ENCODE measurements at places on chromosomes 6 and 20.

- no peak for DNase-seq
These were observed 54.8 kb downstream of the ADGRB3 start for GRCh38 chr6:68689910-68690309.

GRCh38 chr6:44051515-44051914 is 75.7 kb downstream of the MRPL14 start:
- DNase-seq, result no peak

- DNase-seq, result no peak
These were observed 56.2 kb upstream of the PREP start for GRCh38 chr6:105459049-105459448.

- DNase-seq, result no peak
These were observed 143.0 kb upstream of the AHI1 start for GRCh38 chr6:135640449-135641111.

DNA sequence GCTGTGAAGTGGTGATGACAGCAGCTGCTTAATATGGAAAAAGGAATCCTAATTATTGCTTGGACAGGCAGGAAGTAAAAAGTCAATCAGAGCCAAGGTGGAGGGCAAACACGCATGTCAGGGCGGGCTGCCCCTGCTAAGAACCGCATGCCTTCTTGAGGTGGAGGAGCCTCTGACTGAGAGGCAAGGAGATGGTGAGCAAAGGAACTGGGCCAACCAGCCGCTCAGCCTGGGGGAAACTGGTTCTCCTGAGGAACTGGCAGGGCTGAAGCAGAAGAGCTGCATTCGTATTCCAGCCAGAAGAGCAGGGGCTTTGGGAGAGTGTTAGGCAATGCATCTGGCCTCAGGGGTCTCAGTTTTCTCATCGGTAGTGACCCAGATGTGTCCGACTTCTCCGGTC is 13.1 kb upstream of the MLN start:
- no peak for DNase-seq

GRCh38 chr6:48990739-48991138 is 472.3 kb downstream of the MMUT start:
- no peak for DNase-seq

DNA sequence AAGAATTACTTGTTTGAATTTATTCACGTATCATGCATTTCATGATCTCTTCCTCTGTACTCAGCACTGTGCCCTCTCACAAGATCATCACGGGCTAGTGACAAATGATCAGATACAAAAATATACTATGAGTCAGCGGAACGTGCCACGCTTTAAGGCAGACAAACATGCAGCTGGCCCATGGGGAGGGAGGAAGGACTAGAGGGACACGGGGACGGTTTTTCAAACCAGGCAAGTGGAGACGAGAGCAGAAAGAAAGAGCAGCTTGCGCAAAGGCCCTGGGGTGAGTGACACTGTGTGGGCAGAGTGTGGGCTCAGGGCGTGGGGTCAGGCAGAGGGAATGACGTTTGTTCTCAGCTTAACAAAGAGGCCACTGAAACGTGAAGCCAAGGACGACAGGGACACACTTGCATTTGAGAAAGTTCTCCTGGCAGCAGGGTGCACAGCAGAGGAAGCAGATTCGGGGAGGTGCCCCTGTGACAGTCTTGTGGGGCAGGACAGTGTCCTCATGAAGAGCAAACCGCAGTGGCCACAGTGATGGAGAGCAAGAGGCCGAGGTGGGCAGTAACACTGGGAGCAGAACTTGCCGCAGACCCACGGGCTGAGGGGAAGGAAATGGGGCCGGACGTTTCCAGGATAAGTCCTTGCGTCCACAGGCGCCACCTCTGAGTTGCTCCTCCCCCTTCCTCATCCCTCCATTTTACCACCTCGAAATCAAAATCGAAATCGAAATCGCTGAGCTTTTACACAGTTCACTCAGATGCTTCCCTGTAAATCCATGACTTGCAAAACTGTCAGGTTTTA is 6.9 kb upstream of the RPS6KA2 start:
- DNase-seq, result no peak

DNA sequence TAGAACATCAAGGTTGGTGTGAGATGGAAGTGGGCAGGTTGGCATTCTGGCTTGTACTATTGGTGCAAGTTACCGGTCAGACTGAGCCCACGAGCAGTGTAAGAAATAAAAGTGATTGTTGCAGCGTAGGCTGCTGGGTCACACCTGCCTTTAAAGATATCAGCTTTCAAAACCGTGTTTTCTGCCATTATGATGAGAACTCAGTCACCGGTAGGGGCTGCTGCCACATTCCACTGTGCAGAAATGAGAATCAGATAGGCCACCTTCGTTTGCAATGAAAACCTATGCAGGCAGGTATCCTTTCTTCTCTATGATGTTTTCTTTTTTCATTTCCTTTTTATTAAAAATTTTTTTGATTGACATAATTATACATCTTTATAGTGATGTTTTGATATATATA is 168.5 kb downstream of the MYLK4 start:
- no peak for DNase-seq

DNA sequence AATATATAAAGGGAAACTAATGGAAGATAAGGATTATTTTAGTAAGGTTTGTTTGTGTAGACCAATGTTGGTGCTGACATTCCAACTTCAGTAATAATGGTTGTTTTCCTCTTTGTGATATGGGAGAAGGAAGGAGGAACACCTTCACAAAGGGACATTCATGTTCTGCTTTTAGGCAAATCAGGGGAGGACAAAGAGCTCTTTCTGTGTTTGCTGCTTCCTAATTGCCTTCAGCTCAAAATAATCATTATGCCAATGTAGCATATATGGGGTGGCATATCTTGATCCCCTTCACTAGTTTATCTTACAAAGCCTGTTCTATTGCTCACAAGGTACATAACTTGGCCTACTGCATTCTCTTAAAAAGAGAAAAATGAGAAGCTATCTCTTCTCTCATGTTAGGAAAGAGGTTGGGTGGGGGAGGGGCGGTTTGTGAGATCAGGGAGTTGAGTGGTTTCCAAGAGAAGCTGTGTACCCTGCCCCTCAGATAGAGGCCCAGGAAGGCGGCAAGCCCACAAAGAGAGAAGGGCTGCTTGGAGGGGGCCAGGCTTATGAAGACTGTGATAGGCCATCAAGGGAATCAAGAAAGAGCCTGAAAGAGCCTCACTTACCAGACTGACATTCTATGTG is 4.7 kb upstream of the ADGRG6 start:
- DNase-seq, result no peak

GRCh38 chr20:41228858-41229257 is 88.7 kb downstream of the ZHX3 start:
- no peak for DNase-seq

DNA sequence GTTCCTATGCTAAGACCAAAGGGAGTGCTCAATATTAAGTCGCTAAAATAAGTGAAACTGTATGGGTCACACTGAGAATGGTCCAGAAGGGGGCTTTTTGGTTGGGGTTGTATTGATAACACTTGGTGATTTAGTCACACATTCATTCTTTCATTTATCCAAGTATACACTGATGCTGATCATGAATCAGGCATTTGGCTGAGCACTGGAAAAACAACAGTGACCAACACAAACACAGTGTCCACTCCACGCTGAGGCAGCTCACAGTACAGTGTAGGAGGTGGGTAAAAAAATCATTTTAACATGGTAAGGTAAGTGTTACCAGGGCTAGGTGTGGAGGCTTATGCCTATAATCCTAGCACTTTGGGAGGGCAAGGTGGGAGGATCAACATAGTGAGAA is 9.2 kb upstream of the FAM83C start:
- no peak for DNase-seq

DNA sequence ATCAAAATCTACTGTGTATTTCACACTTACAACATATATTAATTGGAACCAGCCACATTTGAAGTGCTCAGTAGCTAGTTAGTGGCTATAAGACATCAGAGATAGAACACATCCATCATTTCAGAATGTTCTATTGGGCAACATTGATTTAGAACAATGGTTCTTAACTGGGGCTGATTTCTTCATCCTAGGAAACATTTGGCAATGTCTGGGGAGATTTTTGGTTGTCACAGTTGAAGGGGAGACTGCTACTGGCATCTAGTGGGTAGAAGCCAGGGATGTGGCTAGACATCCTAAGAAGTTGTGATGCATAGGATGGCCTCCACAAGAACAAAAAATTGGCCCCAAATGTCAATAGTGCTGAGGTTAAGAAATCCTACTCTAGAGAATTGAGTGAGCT is 132.5 kb downstream of the OLIG3 start:
- DNase-seq, result no peak

GRCh38 chr6:75126518-75126917 is 79.3 kb downstream of the COL12A1 start:
- DNase-seq, result no peak

DNA sequence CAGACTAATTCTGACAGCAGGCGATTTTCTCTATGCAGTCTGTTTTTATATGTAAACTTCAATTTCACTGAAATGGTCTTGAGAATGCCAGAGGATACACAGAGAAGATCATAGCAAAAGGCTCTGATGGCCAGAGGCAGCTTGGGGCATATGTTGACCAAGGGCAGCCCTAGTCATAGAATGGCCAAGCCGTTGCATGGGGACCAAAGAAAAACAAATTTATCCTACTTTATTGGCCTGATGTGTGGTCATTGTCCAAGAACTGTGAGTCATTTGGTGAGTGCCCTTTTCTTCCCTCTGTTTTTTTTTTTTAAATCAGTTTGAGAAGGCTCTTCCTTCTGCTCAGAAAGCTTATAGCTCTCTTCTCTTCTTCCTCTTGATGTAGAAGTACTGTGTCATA is 5.8 kb downstream of the HDGFL1 start:
- no peak for DNase-seq

GRCh38 chr6:26022132-26022472 is 59.5 kb downstream of the TRIM38 start:
- DNase-seq, result no peak

DNA sequence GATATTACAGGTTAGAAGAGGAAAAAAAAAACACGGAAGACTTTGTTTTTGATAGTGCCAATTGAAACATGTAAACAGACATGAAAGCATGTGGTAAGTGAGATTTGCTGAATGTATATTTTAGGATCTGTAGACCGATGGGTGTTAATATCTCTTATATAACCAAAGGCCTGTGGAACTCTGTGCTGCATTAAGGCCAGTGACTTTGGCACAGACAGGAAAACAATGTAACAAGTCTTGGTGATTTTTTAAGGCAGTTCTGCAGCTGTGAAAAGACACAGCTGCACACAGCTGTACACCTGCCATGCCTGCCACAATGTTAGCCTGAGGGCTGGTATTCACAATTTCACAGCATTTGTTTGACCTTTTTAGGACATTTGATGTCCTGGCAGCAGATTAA is 6.1 kb downstream of the SOBP start:
- DNase-seq, result no peak

GRCh38 chr6:157278171-157278570 is 45.1 kb downstream of the TMEM242 start:
- DNase-seq, result no peak

DNA sequence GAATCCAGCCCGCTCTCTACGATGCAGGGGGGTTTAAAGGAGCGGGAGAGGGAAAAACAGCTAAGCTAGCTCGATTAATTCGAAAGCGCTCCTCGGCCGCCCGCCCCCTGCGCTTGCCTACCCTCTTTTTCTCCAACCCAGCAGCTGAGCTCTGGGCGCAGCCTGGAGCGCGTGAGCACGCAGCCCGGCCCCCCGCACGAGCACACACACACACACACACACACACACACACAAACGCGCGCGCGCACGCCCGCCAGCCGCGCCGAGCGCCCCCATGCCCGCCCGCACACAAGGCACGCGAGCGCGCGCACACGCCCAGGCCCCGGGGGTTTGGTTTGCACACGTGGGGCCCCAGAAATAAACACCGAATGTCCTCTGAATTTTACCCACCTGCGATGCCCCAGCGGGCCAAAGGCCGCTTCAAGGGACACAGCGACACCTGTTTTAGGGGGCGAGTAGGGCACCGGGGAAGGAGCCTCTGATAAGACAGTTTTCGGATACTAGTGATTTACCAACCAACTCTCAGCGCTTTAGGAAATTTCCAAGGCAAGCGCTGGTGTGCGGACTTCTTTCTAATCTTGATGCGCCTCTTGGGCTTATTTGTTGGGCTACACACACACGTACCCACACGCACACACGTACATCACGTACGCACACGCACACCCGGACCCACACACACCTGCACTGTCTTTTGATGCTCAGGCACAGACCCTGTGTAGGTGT is 802 bp upstream of the NRN1 start:
- DNase-seq, result no peak

GRCh38 chr6:23199541-23199940 is 630.2 kb downstream of the HDGFL1 start:
- no peak for DNase-seq

- no peak for DNase-seq
These were observed 58.9 kb upstream of the SAMD5 start for GRCh38 chr6:147449405-147450161.

GRCh38 chr6:106448000-106448426 is 87.5 kb downstream of the CRYBG1 start:
- DNase-seq, result peak; percentile 1

GRCh38 chr20:62642051-62642665 is at the start of gene SLCO4A1:
TSS of gene SLCO4A1 (plus strand) at chr20:62642503. CDS start at chr20:62656455, 13,952 bp downstream.
- DNase-seq, result peak; percentile 54

- no peak for DNase-seq
These were observed 25.8 kb upstream of the ARMC2 start for GRCh38 chr6:108822401-108822800.

DNA sequence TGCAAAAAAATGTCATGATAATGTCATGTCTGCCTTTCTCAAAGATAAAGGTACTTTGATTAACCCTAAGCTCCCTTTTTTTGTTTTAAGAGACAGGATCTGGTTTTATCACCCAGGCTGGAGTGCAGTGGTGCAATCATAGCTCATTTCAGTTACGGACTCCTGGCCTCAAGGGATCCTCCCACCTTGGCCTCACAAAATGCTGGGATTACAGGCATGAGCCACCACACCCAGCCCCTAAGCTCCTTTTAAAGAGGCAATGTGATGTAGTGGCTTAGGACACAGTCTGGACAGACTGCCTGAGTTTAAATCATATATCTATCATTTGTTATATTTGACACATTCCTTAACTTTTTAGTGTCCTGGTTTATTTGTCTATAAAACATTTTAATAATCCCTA is 77.0 kb downstream of the FLRT3 start:
- DNase-seq, result no peak

DNA sequence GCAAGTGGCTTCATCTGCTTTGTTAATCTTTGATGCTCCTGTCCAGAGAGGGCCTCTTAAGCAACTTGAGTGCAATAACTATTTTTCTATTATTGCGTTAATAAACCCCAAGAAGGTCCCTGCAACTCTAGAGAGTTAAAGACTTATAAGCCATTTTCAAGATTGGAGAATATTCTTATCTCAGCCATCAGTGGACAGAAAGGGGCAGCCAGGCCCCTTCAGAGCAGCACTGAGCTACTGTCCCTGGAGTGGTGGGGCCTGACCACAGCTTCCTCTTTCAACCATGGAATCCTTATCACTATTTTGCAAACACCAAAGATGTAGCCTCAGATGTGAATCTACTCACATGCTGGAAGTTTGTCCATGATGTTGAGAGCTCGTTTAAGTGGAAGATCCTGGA is 2.8 kb upstream of the MAS1L start:
- no peak for DNase-seq
